WERI-Rb-1 (cell line): ENCODE measurements at places on chromosomes 11 and 22.
A peak's percentile ranks its signal among the peaks of the same experiment; 100 is the strongest.

DNA sequence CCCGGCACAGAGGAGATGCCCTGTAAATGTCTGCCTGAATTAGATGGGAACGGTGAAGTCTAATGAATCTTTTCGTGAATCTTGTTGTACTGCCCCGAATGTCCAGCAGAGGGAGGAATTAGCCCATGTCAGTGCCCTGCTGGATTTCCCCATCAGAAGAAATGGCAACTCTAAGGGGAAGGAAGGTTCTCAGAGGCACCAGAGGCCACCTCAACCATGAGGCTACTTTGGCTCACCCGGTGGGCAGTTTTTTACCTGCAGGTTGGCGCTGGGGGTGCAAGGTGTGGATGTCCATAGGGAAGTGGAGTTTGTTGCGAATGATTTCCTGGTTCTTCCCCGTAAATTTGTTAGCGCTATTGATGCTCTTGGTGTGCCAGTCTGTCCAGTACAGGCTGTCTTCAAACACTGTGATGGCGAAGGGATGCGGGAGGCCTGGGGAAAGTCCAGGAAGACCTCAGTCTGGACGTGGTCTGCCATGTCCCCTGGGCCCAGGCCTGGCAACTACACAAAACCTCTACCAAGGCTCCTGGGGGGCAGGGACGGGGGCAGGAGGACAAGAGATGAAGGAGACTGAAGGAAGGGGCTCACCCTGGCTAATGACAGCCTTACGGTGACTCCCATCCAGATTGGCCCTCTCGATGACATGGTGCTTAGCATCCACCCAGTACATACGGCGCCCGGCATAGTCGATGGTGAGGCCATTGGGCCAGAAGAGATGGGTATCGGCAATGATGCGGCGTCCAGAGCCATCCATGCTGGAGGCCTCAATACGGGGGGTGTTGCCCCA is 28.5 kb downstream of the LRP4 start:
- DNase-seq: peak; percentile 60

GRCh38 chr22:23228503-23228902 is 48.2 kb downstream of the BCR start:
- no peak for DNase-seq

- DNase-seq: no peak
Measured at GRCh38 chr22:27809700-27810608, 8.4 kb upstream of the MN1 start.

DNA sequence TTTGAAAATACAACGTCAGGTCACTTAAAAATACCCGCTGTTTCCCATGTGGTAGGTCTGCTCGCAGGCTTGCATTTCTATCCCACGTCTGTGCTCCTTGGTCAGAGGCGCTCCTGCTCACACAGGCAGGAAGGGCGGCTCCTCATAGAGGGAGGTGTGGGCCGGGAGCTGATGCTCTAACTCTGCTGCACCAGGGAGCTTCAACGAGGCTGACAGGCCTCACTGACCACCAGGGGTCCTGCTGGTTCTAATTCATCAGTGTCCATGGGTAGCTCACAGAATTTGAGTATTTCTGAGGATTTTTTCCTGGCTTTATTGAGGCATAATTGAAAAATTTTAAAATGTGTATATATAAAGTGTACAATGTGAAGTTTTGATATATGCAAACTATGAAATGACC is 68.5 kb downstream of the PIWIL3 start:
- peak; percentile 30 for DNase-seq
